ENCODE measurements at places on chromosomes 5 and 9.

GRCh38 chr9:14383773-14384172 lies 69.8 kb upstream of the NFIB start:
- DNase-seq, result no peak

DNA sequence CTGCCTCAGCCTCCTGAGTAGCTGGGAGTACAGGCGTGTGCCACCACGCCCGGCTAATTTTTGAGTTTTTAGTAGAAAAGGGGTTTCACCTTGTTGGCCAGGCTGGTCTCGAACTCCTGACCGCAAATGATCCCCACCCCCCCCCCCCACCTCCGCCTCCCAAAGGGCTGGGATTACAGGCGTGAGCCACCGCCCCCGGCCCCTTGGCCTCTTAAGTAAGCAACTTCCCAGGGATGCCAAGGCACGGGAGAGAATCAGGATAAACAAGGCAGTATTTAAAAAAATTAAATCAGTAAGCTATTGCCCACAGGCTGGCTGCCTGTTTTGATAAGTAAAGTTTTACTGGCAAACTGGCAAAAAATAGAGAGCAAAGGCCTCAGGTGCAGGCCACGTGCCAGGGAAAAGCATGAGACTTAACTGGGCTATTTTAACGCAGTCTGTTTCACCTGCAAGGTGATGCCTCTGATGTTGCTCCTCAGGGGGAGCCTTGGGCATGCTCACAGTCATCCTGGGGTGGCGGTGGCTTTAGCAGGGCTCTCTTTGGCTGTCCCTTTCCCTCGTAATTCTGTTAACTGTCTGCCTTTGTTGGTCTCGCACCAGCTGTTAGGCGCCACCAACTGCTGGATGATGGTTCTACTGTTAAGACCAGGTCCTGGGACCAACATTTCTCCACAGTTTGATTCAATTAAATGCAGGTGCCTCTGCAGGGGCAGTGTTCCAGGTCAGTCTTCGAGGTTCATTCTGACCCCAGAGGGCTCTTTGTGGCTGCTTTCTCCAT lies 19.4 kb upstream of the RNF130 start:
- DNase-seq, result no peak

DNA sequence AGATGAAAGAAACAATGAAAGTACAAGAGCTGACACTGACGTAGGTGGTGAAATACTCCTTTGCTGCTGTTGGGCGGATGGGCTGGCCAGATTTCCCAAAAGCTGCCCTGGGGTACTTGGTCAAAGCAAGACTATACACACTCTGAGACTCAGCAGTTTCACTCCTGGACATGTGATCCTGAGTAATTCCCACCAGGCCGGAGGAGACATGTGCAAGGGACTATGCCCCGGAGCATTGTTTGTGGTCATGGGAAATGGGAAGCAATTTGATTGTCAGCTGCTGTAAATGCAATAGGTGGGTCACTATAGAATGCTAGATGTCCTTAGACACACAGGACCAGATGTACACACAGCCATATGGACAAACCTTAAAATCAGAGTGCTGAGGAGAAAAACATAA lies 116.1 kb downstream of the DCP2 start:
- no peak for DNase-seq

- no peak for DNase-seq
Observed at GRCh38 chr9:33472881-33473615, 676 bp downstream of the NOL6 start.

- DNase-seq, result no peak
Observed at GRCh38 chr5:95238560-95239325, 46.2 kb downstream of the MCTP1 start.

GRCh38 chr5:168002116-168002515 lies 289.3 kb upstream of the WWC1 start:
- DNase-seq, result no peak

- no peak for DNase-seq
Observed at GRCh38 chr5:57698802-57699201, 216.2 kb upstream of the ACTBL2 start.

DNA sequence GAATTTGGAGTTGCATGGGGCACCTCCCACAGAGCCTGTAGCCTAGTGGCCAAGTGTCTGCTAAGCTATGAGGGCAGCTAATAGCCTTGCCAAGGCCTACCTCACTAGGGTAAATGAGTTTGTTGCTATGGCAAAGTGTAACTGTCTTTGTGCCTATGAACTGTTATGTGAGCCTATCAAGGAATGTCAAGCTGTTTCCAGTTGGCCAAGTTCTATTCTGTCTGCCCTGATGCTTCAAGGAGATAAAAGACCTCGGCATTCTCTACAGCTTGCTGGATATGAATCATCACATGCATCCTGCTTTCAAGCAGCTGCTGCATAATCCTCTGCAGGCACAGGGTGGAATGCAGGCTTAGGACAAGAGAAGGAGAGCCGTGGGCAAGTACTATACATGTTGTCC lies 69.8 kb upstream of the CCDC112 start:
- no peak for DNase-seq

DNA sequence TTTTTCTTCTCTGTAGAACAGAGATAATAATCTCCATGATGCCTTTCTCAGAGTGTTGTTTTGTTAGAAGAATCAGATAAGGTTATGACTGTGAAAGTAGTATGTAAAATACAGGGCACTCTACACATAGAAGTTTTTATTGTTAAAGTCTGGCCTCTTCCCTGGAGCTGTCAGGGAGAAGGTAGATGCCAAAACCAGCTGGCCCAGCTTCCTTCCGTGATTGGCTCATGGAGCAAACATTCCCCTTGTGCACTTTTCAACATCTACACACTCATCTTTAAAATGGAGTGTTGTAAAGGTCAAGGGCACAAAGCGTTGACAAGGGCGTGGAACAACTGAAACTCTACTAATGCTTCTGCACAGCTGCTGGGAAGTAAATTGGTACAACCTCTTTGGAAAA lies 7.4 kb upstream of the RNF183 start:
- DNase-seq, result no peak

- DNase-seq, result no peak
Observed at GRCh38 chr5:147430628-147431027, 79.2 kb downstream of the DPYSL3 start.

- DNase-seq, result no peak
Observed at GRCh38 chr5:119071561-119071995, 691 bp downstream of the DMXL1 start.

DNA sequence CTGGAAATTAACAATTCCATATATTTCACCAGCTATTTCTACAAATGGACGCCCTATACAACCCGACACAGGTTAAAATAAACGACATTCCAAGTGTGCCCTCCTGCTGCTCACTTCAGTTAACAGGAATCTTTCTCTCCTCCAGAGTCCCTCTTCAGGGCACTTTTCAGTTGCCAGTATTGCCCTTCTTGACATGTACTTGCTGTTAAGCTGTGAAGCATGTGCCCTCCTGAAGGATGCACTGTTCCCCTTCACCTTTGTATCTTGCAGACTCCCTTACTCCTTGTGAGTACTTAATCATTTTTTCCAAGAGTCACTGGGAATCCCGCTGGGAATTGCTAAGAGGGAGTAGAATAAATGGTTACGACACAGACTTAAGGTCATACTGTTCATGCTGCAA lies 364.1 kb downstream of the CTNND2 start:
- DNase-seq, result no peak

GRCh38 chr5:3375586-3376311 lies 219.9 kb upstream of the IRX1 start:
- DNase-seq, result no peak

- no peak for DNase-seq
Observed at GRCh38 chr5:14513266-14513665, 68.3 kb upstream of the OTULINL start.

DNA sequence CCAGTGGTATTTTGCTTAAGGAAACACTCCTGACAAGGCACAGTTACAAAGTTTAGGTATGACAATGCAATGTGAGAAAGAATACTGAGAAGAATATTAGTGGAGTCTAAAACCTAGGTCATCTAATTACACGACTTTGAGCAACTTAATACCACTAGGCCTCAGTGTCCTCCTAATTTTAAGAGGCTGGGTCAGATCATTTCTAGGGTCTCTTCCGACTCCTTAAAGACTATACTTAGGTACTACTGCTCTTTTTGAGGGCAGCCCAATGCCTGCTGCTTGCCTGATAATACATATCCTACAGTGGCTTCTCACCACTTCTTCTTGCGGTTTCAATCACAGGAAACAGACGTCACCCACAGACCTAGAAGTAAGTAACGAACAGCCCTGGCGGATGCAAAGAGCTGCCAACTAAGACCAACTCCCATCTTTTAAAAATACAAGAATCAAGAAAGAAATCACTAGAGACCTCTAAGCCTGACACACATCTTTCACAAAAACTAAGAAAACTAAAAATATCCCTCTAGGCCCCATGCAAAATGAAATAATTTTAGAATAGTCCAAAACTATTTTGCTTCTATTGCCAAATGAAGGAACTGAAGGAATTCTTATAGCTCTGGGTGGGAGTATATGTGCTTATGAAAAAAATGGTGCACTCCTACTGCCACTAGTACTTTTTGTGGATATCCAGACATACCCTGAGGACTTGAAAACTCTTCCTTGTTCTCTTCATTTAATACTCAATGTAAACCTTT lies 13.1 kb downstream of the DIAPH1 start:
- DNase-seq, result no peak

DNA sequence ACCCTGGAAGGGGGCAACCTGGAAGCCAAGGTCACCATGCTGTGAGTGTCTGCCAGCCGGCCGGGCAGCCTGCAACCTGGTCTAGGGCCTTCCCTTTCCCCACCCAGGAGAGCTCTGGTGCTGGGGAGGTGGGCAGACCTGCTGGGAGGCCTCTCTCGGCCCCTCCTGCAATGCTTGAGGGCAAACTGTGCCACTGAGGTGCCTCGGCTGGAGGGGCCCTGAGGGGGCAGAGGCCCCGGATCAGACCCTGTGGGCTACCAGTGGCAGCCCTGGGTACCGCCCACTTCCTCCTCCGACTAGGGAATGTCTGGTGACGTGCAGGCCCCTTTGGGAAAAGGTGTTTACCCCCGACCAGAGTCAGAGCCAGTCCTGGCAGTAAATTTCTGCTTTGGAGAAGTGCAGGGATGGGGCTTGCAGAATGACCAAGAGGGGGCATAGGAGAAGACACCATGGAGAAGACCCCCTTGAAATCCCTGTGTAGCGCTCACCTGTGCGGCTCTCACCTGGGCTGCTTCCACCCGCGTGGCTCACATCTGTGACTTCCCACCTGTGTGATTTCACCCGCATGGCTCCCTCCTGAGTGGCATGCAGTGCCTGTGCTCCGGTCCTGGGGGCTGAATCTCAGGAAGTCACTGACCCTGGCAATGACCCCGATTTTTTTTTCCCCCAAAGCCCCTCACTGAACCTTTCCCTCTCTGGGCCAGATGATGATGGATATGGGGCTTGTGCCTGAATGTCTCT lies 1.1 kb downstream of the LCN1 start:
- no peak for DNase-seq

DNA sequence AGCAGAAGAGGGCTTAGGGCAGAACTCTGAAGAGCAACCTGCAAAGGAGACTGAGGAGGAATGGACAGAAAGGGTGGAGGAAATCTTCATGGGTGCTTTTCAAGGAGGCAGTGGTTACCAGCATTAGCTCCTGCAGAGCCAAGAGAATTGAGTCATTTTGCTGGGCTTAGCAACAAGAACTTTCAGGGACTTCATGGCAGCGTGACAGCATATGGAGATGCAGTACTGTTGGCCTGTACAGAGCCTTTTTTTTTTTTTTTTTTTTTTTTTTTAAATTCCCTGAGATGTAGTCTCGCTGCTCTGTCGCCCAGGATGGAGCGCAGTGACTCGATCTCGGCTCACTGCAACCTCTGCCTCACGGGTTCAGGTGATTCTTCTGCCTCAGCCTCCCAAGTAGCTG lies 296.0 kb upstream of the DMRT1 start:
- no peak for DNase-seq

DNA sequence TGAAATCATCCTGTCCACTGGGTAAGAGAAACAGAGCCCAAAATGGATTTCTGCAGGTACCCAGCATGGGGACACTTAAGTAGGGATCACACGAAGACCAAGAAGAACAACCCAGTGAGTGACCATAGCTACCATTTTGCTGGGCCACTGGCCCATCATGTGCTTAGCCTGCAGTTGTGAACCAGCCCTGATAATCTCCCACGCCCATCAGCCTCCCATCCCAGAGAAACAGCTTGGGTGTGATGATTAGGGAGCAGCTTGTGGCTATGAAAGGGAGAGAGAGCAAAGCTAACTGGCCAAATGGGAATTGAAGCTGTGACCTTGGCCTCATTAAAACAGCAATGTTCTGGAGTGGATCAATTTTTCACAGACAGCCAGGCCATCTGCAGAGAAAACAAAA lies 138.5 kb downstream of the SLC24A2 start:
- DNase-seq, result no peak

GRCh38 chr5:163506726-163507125 lies 1.3 kb downstream of the MAT2B start:
- no peak for DNase-seq

DNA sequence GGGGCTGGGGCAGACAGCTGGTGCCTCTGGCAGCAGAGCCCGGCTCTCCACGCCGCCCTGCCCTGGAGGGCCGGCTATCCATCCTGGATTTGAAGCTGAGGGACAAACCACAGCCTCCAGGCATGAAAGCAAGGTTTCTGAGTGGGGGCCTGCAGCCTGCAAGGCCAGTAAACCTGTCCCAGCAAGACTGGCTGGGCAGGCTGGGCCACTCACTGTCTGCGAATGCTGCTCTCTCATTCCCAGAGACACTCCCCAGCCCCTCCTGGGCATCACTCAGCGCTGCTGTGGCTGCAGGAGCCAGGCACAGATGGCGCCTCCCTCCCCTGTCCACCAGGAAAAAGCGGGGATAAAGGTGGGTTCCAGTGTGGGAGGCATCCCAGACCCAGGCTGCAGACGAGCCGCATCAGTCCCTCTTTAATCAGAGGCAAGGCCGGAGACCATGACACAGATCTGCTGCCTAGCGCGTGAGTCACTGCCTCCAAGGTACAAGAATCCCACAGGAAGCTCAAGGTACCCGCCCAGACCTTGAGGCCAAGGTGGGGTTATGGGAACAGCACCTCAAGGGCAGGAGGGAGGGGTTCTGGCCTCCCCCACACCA lies 118.0 kb downstream of the VAV2 start:
- DNase-seq, result no peak

DNA sequence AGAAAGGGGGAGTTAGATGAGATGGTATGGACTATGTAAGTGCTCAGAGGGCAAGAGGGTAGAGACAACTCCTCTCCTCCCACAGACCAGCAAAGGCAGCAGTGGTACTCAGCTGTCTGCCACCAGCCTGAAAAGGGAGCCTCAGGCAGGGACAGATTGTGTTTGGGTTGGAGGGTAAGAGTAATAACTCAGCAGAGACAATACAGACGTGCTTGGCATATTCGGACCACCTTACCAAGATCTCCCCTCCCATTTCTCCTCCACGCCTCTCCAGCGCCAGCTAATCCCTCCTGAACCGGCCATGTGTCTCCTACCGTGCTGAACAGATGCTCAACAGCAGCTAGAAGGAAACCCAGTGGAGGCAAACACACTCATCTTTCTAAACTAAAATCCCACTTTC lies 180.8 kb downstream of the ASTN2 start:
- DNase-seq, result no peak

- DNase-seq, result no peak
Observed at GRCh38 chr9:6632516-6633183, 12.9 kb downstream of the GLDC start.
